Purkinje cell (primary cell): ENCODE measurements at places on chromosomes 16 and 17. TPM values are rescaled to one million over a fixed set of nuclear protein-coding genes. Genes with fewer than 3 reads are reported as not detected.

SYT17 gene
- polyA plus RNA-seq = 1.0 and 8.5 TPM in 2 replicates

ATAD5 gene
- 1.0 and 1.2 TPM in 2 replicates for polyA plus RNA-seq

CD300H gene
- not detected in 2 replicates for polyA plus RNA-seq

ZNF785 gene
- polyA plus RNA-seq = 0.36 and 1.1 TPM in 2 replicates

ZP2 gene
- 0.11 and 2.2 TPM in 2 replicates for polyA plus RNA-seq

CX3CL1 gene
- polyA plus RNA-seq = 15.3 and 16.5 TPM in 2 replicates

AOC2 gene
- 0.22 TPM in 1 of 2 replicates, not detected in the other for polyA plus RNA-seq
